Activated CD4-positive, alpha-beta T cell treated with anti-CD3 and anti-CD28 coated beads for 4 hours (primary cell): ENCODE measurements at places on chromosomes 5 and 9.

DNA sequence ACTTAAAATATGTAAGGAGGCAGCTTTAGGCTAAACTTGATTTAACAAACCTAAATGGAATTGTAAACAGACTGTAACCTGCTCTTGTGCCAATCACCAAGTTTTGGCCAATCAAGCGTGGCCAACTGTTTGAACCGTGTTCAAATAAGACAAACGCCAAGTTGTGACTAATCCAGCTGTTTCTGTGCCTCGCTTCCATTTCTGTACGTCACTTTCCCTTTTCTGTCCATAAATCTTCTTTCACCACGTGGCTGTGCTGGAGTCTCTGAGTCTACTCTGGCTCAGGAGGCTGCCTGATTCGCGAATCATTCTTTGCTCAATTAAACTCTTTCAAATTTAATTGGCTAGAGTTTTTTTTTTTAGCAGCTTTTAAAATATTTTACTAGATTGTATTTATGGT lies 71.3 kb downstream of the LIX1 start:
- no peak for DNase-seq

DNA sequence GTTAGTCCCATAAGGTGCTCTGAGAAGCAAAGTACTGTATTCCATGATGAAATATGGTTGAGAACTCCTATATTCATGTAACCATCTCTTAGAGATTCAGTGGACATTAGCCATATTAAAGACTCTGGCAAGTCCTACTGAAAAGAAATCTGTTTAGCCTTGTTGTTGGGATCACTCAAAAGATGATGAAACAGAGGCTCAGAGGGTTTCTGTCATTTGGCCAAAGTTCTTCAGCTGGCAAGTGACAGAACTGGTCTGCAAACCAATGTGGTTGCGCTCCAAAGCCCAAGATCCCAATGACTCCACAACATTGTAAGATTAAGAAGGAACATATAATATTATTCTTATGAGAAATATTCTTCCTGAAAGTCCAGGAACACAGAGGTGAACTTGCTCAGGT lies 462.9 kb downstream of the ACTL7B start:
- no peak for DNase-seq

GRCh38 chr5:172692451-172692850 lies 51.4 kb downstream of the NEURL1B start:
- DNase-seq = no peak

GRCh38 chr5:94174748-94175411 lies 433.5 kb upstream of the POU5F2 start:
- no peak for DNase-seq

DNA sequence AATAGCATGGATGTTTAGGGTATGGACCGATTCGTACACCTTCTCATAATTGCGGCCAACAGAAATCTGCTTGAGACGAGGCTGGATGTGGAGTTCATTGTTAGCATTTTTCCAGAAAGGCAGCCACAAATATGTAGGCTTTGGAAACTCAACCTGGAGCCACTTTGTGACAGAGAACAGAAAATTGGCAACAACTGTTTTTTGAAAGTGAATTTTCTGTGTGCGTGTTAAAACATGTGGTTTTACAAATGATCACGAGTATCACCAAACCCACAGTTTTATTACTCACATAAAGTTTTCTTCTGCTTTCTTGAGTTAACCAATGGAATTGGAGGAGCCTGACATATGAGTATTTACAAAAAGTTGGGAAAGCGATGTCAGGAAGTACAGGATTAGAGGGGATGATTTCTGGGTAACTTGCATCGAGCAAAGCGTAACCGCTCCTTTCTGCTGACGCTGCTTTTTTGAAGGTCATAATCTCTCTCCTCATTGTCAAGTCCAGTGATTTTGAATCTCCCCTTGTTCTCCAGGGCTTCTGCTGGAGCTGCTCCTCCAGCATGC lies 138.5 kb upstream of the TAF11L2 start:
- DNase-seq = no peak

DNA sequence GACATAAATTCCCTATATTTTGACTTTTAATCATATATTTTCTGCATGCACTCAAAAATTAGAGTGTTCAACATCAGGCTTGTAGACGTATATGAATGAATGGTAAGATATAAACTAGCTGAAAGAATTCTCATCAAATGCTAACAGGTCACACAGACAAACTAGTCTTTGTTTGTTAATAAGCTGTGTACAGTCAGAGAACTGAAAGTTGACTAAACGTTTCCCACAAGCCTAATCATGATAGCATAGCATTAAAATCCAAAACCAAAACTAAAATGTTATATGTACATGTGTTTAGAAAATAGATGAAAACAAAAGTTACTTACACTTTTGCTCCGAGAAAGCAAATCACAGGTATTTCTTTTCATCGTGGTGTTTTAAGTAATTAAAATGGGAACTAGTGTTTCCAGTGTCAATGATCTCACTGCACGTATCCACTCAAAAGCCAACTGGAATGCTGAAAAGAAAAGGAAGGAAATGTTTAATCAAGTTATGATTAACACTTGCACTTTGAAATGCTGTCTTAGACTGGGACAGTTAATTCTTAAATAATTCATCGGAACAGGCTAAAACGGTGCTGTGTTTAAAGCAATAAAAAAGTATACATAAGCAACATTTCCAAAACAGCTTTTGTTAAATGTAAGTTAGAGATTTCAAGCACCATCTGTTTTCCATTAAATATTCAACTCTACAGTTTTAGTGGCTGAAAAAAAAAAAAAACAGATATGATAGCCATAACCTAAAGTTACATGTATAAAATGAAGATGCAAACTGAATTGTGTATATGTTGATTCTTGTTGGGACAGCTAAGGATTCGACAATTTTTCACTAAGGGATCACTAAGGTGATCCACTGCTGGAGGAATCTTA lies 291.9 kb upstream of the PDE4D start:
- no peak for DNase-seq

DNA sequence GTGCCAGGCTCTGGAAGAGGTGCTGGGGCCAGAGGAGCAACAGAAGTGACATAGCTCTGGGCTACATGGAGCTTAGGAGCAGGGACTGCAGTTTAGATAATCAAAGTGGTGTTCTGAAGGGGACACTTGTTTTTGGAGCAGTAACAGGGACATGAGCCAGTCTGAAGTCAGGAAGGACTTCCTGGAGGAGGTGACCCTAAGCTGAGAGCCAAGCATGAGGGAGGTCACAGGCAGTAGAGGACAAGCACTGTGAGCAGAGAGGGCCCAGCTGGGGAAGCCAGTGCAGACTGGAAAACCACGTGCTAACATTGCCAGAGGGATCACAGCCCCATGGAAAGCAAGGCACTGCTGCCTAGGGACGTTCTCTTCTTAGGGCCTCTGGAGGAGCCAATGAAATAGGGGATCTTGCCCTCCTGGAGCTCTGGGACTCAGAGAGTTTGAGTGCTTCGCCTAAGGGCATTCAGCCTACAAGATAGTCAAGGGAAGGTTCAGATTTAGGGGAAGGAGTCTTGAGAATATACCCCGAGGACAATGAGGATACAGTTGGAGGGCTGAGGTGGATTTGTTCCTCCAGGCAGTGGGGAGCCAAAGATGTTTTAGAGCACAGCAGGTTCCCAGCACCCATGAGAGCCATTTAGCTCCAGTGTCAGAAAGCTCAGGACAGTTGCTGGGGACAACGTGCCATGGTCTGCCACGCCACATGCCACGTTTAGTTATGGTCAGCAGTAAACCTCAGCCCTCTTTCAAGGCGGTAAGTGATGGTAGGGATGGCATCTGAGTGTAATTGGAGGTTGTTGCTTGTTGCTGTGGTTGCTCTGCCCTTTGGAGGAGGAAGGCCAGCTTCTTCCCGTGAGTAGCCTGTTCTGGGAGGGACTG lies 40.5 kb upstream of the SH3PXD2B start:
- no peak for DNase-seq

DNA sequence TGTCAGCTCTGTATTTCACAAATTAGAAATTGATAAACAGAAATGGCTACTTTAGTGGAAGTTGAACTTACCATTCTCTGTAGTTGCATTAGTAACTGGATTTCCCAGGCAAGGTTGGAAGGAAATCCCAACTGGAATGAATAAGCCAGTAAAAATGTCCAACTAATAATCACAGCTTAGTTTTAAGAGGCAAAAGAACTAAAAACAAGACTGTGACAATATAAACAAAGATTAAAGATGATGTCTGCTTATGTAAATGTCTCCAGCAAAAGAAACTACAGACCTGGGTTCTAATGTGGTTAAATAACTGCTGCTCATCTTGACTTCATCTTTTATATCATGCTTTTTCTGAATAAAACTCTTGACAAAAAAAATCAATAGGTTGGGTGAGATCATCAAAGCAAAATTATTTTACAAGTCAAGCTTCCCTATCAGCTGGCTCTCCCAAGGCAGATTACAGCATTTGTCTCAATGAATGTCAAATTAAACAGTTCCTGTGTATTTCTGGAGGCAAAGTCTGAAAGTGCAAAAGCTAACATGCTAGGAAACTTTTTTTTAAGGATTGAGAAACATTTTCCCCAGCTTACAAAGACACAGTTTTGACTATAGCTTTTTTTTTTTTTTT lies 62.3 kb upstream of the HMHB1 start:
- DNase-seq = no peak

DNA sequence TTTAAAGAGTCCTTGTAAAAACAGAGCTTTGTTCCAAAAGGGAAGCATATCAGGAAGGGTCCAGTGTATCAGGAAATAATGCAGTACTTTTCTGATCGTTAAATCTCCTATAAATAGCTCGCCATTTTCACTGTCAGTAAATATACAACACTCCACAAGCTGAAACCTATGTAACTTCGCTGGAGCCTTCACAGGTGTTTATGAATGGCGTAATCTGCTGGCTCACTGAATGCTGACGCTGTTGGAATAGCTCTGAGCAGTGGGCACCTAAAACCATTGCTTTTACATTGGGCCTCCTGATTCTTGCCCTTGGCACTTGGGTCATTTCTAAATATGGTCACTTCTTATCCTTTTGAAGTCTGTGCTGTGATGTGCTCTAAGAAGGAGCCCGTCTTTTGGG lies 4.3 kb downstream of the SHC3 start:
- no peak for DNase-seq

- DNase-seq = no peak
Measured at GRCh38 chr5:23223846-23224245, 283.6 kb upstream of the PRDM9 start.

DNA sequence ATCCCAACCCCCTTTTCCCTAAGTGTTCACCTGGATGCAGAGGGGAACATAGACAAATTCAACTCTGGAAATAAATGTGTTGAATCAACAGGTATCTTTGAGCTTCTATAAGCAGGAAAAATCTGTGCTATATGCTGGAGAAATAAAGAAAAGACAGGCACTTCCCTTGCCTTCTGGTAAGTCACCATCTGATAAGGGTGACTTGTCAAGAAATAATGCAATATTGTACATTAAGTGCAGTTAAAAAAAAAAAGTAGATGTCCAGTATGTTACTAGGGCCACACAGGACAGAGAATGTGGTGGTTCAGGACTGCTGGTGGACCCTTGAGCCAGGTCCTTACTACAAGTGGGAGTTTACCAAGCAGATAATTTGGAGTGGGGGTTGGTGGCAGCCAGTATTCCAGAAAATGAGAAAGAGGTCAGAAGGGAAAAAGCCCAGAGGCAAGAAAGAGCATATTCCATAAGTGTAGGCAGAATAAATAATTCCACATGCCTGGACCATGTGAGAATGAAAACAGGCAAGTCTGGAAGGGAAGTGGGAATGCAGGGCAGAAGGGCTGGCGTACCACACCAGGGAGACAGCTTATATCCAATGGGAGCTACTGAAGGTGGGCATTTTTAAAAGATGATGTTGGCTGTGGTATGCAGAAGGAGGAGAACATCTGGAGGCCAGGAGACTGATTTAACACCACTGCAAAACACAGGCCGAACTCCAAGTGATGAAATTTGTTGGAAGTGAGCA lies 209.9 kb downstream of the SEMA5A start:
- no peak for DNase-seq

- no peak for DNase-seq
Measured at GRCh38 chr5:39577529-39577928, 152.7 kb upstream of the DAB2 start.
